ENCODE measurements at places on chromosomes 1 and 21.

GRCh38 chr1:76543495-76543894 lies 323.8 kb upstream of the ST6GALNAC5 start:
- no peak for DNase-seq

GRCh38 chr21:36700971-36701755 lies 2.2 kb downstream of the SIM2 start:
- DNase-seq: no peak

- DNase-seq: no peak
These were observed 69.2 kb upstream of the HSPA13 start for GRCh38 chr21:14452031-14452726.

DNA sequence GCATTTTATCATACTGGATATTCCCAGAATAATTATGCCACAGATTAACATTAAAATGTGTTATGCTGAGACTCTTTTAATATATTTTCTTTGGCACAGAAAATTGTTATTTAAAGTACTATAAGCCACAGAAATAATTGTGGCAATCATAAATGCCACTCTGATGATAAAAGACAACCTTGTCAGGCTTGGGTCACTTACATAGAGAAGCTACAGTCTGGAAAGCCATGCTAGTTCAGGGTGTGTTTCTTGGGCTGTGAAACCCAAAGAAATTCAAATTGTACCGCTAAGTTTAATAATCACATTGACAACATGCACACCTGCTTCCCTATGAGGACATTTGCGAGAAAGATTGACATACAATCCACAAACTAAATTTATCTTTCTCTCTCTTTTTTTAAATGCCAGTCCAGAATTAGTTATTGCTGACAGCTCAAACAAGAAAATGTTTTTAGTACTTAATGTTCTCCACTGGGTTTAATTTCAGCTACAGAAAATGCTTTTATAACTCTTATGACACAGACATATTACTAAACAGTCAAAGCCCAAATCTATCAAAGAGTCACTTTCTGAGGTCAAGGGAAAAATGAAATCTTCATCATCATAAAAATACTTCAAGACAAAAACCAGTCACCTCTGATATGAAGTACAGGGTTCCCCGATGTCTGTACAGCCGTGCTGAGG lies 38.7 kb downstream of the TTC13 start:
- no peak for DNase-seq

DNA sequence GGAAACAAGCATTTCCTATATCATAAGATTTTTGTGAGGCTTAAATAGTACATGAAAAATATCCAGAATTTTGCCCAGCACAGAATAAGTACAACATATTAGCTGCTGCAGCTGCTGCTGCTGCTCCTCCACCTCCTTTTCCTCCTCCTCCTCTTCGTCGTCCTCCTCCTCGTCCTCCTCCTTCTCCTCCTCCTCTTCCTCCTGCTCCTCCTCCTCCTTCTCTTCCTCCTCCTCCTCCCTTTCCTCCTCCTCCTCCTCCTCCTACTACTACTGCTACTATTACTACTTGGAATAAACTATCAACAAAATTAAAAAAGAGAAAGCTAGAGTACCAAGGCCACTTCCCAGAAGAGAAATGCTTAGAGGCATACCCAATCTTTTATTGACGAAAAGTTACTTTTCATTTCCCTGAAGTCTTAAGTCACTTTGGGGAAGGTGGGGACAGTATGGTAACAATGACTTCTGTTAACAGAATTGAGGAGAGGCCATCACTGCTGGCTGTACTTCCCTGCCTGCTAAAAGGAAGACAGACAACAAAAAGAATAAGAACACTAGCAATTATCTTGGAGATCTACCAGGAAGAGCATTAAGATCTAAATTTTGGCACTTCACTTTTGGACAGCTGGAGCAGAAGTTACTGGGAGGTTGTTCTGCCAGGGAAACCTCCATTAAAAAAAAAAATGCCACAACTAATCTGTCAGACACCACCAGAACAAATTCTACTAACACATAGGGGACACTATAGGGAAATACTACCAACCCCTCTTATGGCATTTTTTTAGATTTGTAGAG lies 7.1 kb downstream of the DENND1B start:
- no peak for DNase-seq

DNA sequence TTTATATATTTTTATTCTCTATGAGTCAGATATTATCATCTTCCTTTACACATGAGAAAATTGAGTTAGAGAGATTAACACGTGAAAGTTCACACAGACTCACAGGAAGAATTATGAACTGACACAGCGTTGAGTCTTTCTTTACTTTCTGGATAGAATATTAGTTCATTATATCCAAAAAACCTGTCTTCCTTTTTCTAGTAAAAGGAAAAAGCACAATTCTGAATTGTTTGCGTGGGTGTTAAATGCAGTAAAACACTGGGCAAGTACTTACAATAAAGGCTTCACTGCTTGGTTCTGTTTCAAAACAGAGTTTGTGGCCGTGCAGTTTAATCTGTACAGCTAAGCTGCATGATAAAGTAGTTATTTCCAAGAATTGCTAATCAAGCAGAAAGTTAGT lies 10.8 kb downstream of the MAGI3 start:
- peak; percentile 33 for DNase-seq

- no peak for DNase-seq
These were observed 490.6 kb upstream of the VAMP3 start for GRCh38 chr1:7280347-7280960.

DNA sequence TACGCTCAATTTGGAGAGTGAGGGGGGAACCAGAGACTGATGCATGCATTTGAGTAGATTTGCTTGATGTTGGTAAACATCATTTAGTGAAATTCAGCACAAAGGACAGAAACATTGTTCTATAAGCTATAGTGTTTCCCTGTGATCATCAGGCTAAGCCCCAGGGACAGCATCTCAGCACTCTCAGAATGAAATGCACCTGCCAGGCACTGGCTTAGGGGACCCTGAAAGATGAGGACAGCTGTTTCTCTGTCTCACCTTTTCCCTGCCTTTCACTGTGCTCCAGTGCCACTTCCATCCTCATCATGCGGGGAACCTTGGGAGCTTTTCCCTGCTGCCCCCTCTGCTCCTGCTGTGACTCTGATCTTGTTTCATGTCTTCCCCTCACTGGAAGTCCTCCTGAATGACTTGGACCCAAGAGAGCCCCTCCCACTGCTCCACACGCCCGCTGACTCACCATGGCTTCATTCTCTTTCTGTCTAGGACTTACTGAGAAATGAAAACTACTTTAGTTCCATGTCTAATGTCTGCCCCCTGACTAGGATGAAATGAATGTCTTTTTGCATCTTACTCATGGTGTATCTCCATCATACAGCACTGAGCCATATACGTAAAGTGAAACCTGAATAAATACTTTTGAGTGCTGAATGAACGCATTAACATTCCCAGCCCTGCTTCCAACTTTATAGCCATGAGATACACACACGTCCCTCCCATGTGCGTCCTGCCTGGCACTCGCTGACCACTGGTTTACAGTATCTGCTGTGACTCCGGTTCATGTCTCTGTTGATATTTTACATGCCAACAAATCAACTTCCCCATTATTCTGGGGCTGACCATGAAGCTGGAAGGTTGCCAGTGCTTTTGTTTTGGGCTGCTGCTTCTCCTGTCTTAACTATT lies 182.0 kb downstream of the PCP4 start:
- DNase-seq: no peak

DNA sequence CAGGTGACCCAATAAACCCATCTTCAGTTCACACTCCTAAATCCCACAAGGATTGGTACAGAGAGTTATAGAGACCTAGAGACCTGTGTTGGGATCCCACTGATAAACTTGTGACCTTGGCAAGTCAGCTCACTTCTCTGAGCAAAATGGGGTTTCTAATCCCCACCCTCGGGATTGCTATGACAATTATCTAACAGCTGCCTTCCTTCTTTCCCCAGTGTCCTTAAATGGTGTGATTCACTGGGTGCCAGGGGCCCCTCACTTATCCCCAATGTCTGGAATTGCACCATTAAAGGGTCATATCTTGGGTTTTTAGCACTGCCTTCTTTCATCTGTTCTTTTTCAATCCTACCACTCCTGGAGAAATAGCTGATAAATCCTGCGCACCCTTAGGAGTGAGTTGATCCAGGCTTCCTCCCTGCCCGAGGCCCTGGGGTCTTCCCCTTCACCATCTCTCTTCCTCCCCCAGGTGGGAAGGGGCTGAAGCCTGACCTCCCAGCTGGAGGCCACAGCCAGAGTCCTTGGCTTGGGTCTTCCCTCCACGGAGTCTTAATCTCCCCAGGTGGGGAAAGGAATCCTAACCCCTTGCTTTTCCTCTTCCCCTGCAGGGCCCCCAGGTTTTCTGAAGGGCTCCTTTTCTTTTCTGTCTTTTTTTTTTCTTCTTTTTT lies 39.7 kb downstream of the LACTBL1 start:
- no peak for DNase-seq

GRCh38 chr1:70143048-70143659 lies 62.2 kb downstream of the LRRC40 start:
- no peak for DNase-seq

- DNase-seq: peak; percentile 22
These were observed 9.5 kb upstream of the CLIC4 start for GRCh38 chr1:24735509-24736375.

GRCh38 chr1:30747033-30748008 lies 10.3 kb downstream of the LAPTM5 start:
- DNase-seq: no peak

- no peak for DNase-seq
These were observed 192.4 kb upstream of the ARHGEF16 start for GRCh38 chr1:3261969-3262579.

- peak; percentile 64 for DNase-seq
These were observed 20.1 kb downstream of the OSBPL9 start for GRCh38 chr1:51636764-51637522.

- no peak for DNase-seq
These were observed 625.2 kb upstream of the NCAM2 start for GRCh38 chr21:20373031-20373430.

DNA sequence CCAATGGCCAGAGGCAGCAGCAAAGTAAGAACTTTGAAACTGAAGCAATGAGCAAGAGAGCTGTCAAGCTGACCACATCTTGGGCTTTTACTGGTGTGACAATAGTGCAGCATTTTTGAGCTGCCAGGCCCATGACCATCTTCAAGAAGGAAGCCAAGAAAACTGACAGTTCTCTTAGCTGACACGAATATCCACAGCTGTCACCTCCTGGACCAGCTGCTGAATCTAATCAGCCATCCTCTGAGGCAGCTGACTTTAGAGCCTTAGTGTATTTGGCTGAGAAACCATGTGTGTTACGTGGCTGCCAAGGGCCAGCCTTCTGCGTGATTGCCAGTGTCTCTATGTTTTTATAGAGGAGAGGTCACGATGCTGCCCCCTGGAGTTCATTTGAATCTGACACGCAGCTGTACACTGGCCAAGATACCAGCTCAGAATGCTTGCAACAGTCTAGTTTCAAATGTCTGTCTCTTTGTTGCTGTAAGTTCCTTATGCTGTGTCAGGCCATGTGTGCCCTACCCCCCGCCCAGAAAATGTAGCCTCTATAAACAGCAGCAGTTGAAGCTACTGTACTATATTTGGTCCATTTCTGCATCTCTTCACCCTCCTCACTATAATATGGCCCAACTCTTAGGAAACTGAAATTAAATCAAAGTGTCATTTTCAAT lies 39.7 kb downstream of the PALMD start:
- peak; percentile 95 for DNase-seq

DNA sequence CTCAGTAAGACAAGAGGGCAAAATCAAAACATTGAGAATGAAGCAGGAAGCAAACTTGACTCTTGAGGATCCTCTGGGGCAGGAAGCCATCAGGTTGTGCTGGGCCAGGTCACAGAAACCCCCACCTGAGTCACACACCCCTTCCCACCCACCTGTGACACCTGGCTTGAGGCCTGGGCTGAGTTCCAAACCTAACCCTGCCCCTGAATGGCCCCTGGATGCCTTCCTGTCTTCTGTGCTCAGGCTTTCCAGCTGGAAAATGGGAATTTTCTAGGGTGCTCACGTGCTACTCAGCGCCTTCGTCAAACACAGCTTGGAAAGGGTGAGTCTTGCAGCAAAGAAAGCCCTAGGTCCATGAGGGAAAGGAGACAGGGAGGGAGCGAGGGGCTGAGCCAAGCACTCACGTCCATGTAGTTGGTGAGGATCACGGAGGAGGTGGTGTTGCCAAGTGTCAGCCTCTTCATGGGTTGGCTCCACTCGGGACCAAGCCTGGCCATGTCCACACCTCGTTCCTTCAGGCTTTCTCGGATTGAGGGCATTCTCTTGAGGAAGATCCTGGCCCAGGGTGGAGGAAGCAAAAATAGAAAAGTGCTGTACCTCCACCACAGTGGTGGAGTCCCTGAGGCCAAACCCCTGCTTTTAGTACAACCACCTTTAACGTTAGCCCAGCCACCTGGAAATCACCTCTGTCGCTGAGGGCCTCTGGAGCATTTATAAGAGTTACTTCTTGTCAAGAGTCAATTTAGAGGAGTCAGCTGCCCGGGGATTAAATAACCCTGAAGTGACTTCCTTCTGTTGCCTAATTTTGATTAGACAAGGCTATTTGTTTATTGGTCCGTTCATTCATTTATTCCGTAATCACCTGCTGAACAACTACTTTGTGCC lies 4.3 kb downstream of the REN start:
- DNase-seq: no peak

DNA sequence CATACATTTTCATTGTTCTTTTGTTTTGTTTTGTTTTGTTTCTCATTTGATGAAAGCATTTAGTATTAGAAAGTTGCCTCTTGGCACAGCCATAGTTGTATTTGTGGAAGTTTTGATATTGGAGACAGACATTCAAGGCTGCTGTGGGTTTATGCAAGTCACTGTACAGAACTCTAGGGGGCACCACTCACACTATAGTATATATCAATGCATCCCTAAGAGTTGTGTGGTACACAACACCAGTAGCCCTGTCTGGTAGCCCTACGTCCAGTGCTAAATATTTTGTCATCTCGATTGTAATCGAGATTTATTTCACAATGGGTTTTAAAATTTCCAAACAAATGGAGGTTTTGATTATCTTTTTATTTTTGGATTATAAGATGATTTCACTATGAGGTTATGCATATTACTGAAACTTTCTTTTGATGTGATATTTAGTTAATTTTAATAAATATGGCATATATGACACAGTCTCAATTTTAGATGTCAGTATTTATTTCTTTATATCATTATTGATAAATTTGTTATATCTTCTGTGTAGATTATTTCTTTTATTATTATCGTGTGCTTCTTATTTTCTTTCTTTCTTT lies 112.2 kb downstream of the NR5A2 start:
- peak; percentile 67 for DNase-seq

DNA sequence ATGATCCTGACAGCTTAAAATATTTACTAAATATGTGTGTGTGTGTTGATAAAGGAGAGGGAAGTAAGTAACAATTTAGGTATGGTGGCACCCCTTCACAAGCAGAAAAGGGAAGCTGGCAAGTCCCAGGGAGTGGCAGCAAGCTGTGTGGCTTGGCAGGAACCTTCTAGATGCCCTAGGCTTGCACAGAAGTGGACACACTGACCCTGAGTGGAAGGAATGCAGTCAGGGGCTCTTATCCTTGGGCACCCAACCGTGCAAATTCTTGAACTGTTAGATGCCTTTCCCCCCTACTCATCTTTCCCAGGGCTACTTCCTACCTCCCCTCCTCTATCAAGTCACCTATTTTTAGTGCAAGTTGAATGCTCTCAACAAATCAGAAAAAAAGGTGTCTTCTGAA lies 18.9 kb downstream of the ACP6 start:
- DNase-seq: no peak

GRCh38 chr1:71001624-71002023 lies 46.0 kb downstream of the PTGER3 start:
- no peak for DNase-seq

Data from endothelial cell of umbilical vein (primary cell).